Retinal pigment epithelial cell (primary cell): ENCODE measurements at places on chromosomes 3 and 15.
A peak's percentile ranks its signal among the peaks of the same experiment; 100 is the strongest.

DNA sequence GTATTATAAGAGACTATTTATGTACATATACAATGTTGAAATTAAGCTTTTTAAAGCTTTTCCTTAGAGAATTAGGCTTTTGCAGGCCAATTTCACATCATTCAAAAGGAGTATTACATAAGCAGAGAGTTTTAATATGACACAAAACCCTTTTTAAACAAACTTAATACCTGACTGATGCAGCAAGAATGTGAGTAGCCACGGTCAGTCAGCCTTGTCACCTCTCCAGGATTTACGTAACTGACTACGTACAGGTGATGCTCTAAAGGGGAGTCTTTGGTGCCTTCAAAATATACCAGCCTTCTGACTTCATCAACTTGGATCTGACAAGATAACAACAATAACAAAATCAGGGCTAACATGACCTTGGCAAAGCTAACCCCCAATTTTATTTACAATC is 44.2 kb upstream of the IGDCC4 start:
- no peak for DNase-seq

GRCh38 chr3:46154311-46154710 is 53.8 kb downstream of the CCR1 start:
- no peak for DNase-seq

DNA sequence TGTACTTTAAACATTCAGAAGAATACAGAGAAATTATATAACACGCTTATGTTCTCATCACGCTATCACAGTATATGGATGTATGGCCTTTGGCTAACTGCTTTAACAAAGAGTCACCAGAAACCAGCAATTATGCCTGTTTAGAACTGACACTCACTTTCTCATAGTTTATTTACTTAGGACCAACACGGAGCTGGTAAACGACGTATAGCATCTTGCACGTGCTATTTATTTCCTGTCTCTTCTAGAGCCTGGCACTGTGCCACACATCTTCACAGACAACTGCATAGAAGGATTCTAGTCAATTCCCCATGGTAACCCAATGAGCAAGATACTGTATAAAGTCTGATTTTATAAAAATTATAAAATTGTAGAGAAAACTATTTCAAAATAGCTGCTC is 43.6 kb downstream of the TBC1D2B start:
- no peak for DNase-seq

- peak; percentile 34 for DNase-seq
Measured at GRCh38 chr3:46482632-46483350, 15.0 kb upstream of the RTP3 start.

GRCh38 chr3:151599103-151599672 is 134.5 kb upstream of the AADACL2 start:
- no peak for DNase-seq

- DNase-seq = no peak
Measured at GRCh38 chr3:15612001-15612400, 10.5 kb downstream of the BTD start.

DNA sequence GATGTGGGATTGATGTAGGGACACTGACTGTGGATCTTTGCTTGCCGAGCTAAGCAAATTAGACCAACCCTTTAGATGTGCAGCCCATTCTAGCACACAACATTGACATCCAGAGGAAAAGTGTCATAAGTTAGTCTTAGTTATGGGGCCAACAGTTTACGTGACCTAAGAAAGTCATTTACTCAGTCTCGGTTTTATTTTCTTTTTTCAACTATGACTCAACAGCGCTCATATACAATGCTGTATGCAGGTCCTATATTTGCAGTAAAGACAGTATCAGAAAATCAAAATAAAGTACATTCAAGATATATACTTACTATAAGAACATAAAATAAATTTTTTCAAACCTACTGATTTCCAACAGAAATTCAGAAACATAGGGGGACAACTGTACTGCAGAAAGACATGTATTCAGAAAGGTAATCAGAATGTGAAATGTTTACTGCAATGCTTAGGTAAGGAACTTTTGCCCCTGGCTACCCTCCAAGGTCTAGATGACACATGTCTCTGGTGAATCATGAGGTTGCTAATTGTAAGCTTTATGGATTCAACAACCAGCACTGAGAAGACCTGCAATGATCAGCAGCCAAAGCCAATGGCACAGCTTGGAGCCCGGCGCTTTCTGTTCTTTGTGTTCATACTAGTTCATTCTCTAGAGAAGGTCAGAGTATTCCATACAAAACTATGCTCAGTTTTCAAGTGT is 317.5 kb upstream of the CNTN6 start:
- DNase-seq = peak; percentile 72
